ENCODE measurements at places on chromosomes 6 and 20. TPM values are rescaled to one million over a fixed set of nuclear protein-coding genes. Genes with fewer than 3 reads are reported as not detected.

- H3K27me3 ChIP-seq = no peaks in the 10 kb centered on the region
- no peak for DNase-seq
- H3K4me3 ChIP-seq = no peak overlapping the region
- H3K27ac ChIP-seq = no peak overlapping the region
- H3K4me1 ChIP-seq = no peaks in the 10 kb centered on the region
Observed at GRCh38 chr6:44010411-44011349, 116.6 kb downstream of the MRPL14 start.

KIFC1 gene
- total RNA-seq = 0.69 TPM

DNAH8 gene
- 0.17 TPM for total RNA-seq

- peaks cover 25% of the 10 kb centered on the region for H3K4me1 ChIP-seq
- H3K27ac ChIP-seq = no peak overlapping the region
- no peaks in the 10 kb centered on the region for H3K27me3 ChIP-seq
- no peak for DNase-seq
- H3K36me3 ChIP-seq = peaks cover 12% of the 10 kb centered on the region
Observed at GRCh38 chr20:531608-532007, 12.0 kb downstream of the CSNK2A1 start.

- no peaks in the 10 kb centered on the region for H3K36me3 ChIP-seq
- no peak overlapping the region for H3K27ac ChIP-seq
- H3K4me1 ChIP-seq = peaks cover 6% of the 10 kb centered on the region
- no peaks in the 10 kb centered on the region for H3K27me3 ChIP-seq
- H3K4me3 ChIP-seq = no peak overlapping the region
- no peak for DNase-seq
Observed at GRCh38 chr20:53678315-53678989, 84.8 kb upstream of the ZNF217 start.

JPH2 gene
- not detected for total RNA-seq

DNA sequence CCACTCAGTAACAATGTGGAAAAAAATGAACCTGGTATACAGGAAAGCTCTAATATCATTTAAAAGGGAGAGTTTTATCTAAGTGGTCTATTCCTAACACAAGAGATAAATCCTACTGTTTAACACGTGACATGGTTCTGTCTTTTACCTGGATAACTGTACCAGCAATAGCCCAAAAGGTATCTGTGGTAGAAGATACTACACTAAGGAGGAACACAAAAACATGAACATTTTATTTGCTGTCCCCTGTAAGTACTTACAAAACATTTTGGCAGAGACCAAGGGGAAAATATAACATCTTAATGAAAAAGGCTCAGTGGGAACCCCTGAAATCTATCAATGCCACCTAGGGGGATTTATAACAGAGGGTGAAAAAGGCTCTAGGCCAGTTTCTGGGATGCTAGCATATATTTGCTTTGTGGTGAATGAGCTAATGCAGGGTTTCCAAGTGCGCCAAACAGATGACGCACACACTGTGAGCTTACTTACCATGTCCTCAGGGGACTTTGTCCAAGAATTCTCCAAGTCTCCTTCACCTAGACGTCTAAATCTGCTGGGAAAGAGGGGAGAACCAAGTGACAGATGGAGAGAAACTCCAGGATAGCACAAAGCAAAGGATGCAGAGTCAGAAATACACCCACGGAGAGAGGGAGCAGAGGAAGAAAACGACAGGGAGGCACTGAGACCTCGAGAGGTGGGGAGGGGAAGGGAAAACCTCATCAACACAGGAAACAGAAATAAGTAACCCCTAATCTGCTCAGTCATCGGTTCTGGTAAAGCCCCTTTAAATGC lies 147.9 kb upstream of the PRND start:
- no peak overlapping the region for H3K27ac ChIP-seq
- no peaks in the 10 kb centered on the region for H3K36me3 ChIP-seq
- H3K27me3 ChIP-seq = peaks cover 9% of the 10 kb centered on the region
- no peak for DNase-seq
- H3K4me1 ChIP-seq = no peaks in the 10 kb centered on the region

DNA sequence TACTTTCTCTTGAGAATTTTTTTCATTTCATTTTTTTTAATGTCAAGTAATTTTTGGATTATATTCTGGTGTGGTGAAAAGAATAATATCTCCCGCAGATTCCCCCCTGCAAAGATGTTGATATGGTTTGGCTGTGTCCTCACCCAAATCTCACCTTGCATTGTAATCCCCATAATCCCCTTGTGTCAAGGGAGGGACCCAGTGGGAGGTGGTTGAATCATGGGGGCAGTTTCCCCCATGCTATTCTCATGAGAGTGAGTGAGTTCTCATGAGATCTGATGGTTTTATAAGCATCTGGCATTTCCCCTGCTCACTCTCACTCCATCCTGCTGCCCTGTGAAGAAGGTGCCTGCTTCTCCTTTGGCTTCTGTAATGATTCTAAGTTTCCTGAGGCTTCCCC lies 58.7 kb upstream of the PMEPA1 start:
- H3K4me3 ChIP-seq = no peak overlapping the region
- no peaks in the 10 kb centered on the region for H3K36me3 ChIP-seq
- no peaks in the 10 kb centered on the region for H3K27me3 ChIP-seq
- H3K4me1 ChIP-seq = no peaks in the 10 kb centered on the region
- no peak overlapping the region for H3K27ac ChIP-seq

DNA sequence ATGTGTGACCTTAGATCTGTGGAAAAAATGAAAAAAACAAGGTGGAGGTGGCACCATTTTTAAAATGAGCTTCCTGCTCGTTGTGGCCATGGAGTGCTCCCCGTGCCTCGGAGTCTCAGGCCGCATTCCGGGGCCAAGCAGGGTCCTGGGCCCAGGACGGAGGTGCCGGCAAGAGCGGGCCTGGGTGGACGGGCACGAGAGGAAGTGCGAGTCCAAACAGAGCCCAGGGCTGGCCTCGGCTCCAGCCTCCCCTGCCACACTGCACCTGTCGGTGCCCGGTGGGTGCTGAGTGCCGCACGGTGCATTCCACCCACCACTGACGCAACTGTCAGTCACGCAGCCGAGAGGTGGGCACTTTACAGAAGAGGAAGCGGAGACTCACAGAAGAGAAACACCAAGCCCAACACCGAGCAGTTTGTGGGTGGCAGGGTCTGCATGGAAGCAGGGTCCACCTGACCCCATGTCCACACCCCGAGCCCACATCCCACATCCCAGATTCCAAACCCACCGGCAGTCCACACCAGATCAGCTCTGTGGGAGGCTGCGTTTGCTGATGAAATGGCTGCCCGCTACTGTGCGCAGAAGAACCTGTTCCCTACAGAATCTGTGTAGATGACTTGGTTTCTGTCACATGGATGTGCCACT lies 97.7 kb downstream of the PSMB1 start:
- H3K36me3 ChIP-seq = no peaks in the 10 kb centered on the region
- no peaks in the 10 kb centered on the region for H3K4me1 ChIP-seq
- DNase-seq = no peak
- H3K27ac ChIP-seq = no peak overlapping the region
